ENCODE measurements at places on chromosomes 7 and 10. TPM values are rescaled to one million over a fixed set of nuclear protein-coding genes. Genes with fewer than 3 reads are reported as not detected.
A peak's percentile ranks its signal among the peaks of the same experiment; 100 is the strongest.

Gene ALDH18A1
- 149 TPM for total RNA-seq

Gene AKR1C8
- not detected for total RNA-seq

Gene ARHGEF5
- 2.7 TPM for total RNA-seq

Gene TSPAN33
- total RNA-seq, result 7.0 TPM

Gene CLDN3
- not detected for total RNA-seq

Gene PPP1R3C
- 16.0 TPM for total RNA-seq

Gene OR2A12
- total RNA-seq, result not detected

DNA sequence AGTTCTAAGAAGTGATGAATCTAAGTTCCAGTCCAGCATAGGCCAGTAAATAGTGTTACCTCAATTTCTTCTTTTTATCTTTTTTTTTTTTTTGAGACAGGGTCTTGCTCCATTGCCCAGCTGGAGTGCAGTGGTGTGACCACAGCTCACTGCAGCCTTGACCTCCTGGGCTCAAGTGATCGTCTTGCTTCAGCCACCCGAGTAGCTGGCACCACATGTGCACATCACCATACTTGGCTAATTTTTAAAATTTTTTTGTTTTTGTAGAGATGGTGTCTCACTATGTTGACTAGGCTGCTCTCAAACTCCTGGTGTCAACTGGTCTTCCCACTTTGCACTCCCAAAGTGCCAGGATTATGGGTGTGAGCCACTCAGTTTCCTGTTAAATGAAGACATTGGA lies 126.6 kb upstream of the LYZL2 start:
- DNase-seq, result no peak

DNA sequence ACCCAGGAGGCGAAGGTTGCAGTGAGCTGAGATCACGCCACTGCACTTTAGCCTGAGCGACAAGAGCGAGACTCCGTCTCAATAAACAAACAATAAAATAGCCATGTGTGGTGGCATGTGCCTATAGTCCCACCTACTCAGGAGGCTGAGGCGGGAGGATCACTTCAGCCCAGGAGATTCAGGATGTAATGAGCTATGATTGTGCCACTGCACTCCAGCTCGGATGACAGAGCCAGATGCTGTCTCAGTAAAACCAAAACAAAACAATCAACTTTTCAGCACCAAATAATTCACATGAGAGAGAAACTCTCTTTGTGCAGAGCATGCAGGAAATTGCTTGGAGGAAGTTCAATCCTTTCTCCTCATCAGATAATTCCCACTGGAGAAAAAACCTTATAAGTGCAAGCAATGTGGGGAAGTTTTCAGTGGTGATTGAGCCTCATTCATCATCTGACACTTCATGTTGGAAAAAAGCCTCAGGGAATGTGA lies 13.4 kb upstream of the FIS1 start:
- DNase-seq, result no peak

DNA sequence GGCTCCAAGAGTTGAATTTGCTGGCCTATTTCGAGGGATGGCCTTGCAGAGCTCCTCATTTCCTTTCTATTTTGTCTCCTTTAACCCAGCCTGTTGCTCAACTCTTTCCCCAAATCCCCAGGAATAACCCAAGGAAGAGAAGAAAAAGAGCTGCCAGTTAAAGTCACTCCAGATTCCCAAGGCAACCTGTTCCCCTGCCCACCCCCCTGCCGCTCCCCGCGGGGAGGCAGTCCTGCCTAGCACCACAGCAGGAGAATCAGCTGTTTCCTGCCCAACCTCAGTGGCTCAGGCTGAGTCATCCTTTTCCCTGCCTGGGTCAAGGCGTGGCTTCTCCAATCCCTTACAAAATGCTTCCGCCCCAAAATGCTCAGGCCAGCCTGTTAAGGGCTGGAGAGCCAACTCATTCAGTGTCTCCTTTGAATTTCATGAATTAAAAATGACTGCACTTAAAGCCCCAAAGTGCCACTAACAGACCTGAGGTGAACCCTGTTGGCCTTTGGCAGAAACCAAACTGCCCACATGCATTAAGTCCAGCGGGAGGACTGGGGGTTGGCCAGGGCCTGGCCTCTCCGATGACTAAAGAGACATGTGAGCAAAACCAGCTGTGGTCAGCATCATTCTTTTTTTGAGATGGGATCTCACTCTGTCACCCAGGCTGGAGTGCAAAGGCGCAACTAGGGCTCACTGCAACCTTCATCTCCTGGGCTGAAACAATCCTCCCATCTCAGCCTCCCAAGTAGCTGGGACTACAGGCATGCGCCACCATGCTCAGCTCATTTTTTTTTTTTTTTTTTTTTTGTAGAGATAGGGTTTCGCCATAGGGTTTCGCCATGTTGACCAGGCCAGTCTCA lies 83.2 kb upstream of the KIF5B start:
- peak; percentile 98 for DNase-seq

DNA sequence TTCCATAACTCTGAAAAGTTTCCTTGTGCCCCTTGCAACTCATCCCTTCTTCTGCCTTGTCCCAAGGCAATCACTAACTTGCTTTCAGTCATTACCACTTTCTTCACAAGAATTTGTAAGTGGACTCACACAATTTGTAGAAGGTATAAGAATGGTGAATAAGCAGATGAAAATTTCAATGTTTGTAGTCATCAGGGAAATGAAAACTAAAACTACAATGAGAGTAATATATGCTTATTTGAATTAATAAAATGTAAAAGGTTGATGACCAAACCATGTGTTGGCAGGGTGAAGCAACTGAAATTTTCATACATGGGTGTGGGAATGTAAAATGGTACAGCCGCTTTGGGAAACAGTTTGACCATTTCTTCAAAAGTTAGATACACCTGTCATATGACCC lies 79.7 kb downstream of the GNAT3 start:
- DNase-seq, result no peak

- no peak for DNase-seq
Measured at GRCh38 chr10:94641480-94641879, 42.0 kb upstream of the CYP2C18 start.

DNA sequence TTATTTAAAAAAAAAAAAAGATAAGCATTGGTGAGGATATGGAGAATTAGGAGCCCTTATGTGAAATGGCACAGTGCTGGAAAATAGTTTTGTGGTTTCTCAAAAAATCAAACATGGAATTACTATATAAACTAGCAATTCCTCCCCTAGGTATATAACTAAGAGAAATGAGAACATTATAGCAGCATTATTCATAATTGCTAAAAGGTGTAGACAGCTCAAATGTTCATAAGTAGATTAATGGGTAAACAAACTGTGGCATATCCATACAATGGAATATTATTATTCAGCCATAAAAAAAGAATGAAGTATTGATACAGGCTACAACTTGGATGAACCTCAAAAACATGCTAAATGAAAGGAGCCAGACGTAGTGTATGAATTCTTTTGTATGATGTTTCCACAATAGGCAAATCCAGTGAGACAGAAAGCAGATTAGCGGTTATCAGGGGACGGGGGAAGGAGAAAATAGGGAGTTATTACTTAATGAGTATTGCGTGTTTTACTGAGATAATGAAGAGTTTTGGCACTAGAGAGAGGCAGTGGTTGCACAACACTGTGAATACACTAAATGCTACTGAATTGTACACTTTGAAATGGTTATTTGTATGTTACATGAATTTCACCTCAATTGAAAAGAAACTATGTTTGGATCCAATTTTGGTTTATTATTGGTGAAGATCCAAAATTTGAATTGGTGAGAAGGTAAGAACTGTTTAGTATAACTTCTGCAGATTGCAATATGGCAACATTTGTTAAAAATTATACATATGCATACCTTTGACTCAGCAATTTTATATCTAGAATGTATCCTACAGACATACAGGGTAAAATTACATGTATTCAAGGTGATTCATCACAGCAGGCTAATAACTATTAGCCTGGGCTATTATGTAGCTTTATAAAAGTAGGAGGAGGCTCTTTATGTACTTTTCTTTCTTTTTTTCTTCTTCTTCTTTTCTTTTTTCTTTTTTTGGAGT lies 69.7 kb downstream of the VCL start:
- no peak for DNase-seq

GRCh38 chr10:32942081-32942480 lies 15.9 kb downstream of the ITGB1 start:
- DNase-seq, result no peak

GRCh38 chr7:153423210-153423590 lies 629.0 kb upstream of the DPP6 start:
- DNase-seq, result no peak

DNA sequence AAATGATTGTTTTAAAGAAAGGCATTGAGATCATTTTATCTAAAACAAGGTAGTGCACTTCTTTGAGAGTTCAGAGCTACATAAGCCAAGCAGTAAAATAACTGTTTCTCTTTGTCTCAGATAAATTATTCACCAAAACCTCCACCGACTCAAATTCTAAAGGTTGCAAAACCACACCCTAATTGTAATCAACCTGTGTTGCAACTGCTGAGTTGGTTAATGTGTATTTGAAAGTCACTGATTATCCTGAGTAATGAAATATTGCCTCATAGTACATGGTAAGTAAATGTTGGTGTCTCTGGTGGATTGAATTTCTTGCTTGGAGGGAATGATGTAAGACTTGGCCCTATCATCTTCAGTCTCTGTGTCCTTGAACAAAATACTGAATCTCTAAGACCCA lies 35.9 kb upstream of the CYP2C9 start:
- DNase-seq, result no peak

- no peak for DNase-seq
Measured at GRCh38 chr10:68163735-68164134, 54.4 kb downstream of the MYPN start.

DNA sequence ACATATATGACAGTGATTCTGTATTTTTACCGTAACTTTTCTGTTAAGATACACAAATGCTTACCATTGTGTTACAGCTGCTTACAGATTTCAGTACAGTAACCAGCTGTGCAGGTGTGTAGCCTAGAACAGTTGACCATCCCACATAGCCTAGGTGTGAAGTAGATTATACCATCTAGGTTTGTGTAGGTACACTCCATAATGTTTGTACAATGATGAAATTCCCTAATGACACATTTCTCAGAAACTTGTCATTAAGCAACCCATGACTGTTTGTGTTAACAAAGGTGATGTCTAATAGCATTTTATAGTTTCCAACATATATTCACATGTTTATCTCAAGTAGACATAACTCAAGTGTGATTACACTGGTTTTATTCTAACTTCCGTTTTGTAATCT lies 218.5 kb downstream of the PLXDC2 start:
- no peak for DNase-seq
